ENCODE measurements at places on chromosomes 1 and 21.

DNA sequence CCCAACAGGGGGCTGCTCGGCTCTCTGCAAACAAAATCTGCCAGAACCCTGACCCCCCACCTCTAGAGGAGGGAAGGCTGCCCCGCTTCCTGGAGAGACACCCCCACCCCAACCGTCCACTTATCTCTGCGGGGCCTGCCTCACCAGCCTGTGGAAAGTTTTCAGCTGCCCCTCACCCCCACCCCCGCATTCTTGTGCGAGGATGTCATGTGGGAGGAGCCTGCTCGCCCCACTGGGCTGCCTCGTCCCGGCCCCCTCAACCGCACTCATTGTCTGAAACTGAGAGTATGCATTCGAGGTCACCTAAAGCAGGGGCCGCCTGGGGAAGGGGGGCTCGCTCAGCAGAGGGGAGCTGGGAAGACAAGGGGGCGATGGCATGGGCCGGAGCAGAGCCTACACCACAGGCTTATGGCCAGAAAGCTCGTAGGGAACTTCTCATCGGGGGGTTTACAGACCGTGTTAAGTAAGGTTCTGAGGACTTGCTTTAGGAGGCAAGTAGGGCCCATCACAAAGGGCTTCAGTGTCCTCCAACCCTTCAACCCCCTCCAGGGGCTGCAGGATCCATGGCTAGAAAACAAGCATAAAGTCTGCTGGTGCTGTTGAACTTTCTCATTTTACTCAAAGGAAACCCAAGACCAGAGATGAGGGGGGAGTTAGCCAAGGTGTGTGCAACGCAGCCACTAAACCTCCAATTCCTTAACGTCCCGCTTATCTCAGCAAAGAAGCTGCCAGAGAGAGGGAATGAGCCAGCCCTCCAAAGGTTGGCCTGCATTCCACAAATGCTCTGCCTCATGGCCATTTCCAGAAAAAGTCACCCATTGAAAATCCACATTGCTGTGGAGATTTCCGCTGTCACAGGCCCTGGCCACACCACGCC is 9.4 kb downstream of the EPHA2 start:
- no peak for DNase-seq

GRCh38 chr1:18808550-18808949 is 50.9 kb downstream of the TAS1R2 start:
- no peak for DNase-seq

- no peak for DNase-seq
These were observed 56.2 kb downstream of the LACTBL1 start for GRCh38 chr1:22916471-22916820.

GRCh38 chr1:196779093-196779492 is 4.5 kb downstream of the CFHR3 start:
- DNase-seq, result no peak

DNA sequence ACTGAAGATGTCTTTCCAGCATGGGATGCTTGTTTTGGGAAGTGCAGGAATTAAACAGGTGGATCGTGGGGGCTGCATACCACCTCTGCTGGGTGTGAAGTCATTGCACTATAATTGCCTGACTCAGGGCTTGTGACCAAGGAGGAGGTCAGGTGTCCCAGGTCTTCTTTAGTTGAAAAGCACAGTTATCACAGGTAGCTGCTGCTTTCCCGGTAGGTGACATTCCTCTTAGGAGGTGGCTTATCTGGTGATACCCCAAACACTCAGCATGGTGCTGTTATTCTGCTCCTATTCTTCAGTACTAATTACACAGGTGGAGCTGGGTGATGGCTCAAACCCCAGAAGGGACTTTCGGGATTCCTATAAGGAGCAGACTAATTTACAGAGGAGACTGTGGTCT is 320.3 kb upstream of the PLXNA2 start:
- DNase-seq, result no peak

- no peak for DNase-seq
These were observed 181.1 kb downstream of the LRRC40 start for GRCh38 chr1:70024272-70024671.

GRCh38 chr1:207848234-207848633 is 62.7 kb downstream of the CD34 start:
- DNase-seq, result no peak

GRCh38 chr1:45393718-45394302 is 53.6 kb upstream of the MUTYH start:
- peak; percentile 10 for DNase-seq

GRCh38 chr1:32447469-32448185 is 17.2 kb upstream of the ZBTB8B start:
- no peak for DNase-seq

DNA sequence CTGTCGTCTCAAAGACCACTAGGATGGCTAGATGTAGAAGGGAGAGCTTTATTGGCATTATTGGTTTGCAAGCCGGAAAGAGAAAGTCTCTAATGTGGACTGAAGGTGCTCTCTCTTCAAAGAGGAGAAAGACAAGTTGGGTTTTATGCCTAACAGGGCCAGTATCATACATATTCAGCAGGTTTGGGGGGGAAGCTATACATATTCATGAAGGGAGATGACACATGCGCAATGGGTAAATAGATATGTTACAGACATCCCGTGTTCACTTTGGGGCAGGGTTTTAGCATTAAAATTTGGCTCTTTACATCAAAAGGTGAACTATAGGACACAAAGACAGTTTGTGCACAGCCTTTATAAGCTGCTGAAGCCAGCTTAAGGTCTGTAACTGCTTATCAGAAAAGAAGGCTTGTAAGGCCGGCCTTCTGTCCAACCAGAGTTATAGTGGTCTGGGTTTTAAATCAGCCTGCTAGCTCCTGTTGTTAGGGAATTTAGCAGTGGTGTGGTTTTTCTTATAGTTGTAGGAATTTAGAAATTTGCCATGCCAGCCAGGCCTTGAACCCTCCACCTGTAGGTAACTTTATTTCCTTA is 46.5 kb upstream of the LRRN2 start:
- no peak for DNase-seq

GRCh38 chr1:176829261-176829660 is 335.3 kb downstream of the ASTN1 start:
- no peak for DNase-seq

- DNase-seq, result no peak
These were observed 331.9 kb downstream of the AJAP1 start for GRCh38 chr1:4986306-4986705.

DNA sequence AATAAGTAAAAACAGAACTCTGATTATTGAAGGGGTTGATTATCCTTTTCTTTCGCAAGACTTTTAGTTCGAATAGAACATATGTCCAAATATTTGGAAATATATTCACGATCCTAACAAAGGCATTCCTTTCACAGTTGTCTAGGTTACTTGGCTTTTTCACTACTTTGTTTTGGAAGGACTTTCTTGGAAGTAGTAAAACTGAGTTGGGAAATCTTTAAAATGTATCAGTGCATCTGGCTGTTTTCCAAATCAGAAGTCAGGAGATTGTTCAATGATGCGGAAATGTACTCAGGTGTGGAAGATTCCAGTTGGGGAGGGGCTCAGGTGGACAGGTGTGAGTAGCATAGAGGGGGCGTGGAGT is 67.1 kb downstream of the SH3BGR start:
- no peak for DNase-seq

- no peak for DNase-seq
These were observed 93.7 kb downstream of the HHIPL2 start for GRCh38 chr1:222454186-222454585.

DNA sequence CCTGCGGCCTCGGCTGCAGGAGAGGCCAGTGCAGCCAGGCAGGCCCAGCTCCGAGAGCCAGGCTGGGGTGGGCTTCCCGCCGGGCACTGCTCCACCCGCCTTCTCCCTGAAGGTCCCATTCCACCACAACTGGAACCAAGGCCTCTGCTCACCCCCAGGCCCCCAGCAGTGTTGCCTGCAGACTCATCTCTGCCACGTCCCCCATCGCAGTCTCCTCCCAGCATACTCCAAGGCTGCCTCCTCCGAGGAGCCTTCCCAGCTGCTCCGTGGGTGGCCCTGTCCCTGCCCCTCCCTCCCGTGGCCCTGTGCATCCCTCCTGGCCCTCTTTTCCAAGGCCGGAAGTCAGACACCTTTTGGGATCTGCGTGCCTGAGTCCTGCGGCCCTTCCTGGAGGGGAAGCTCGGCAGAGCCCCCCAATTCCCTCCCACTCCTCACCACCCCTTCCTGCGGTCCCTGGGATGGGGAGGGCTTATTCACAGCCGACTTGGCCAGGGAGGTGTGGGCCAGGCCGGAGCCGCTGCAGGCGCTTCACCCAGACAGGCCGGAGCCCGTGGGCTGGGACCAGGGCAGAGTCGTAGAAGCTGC is 47.6 kb downstream of the SLX9 start:
- no peak for DNase-seq

- no peak for DNase-seq
These were observed 4.3 kb upstream of the FCRL3 start for GRCh38 chr1:157704878-157705277.

DNA sequence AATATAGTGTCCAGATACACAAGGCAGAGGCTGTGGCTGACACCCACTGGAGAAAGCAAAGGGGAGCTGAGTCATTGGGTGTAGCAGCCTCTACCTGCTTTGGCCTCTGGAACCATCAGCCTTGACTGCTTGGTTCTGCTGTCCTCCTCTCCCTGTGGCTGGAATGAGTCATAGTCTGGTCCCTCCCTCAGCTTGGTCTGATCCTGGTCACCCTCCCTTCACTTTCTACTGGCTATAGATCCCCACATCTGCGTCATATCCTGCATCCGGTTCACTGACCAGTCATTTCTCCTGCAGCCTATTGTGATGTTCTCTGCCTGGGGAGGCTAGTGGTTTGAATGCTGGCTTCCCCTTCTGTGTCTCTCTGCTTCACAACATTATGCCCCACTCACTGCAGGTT is 372.8 kb upstream of the DAB1 start:
- no peak for DNase-seq

DNA sequence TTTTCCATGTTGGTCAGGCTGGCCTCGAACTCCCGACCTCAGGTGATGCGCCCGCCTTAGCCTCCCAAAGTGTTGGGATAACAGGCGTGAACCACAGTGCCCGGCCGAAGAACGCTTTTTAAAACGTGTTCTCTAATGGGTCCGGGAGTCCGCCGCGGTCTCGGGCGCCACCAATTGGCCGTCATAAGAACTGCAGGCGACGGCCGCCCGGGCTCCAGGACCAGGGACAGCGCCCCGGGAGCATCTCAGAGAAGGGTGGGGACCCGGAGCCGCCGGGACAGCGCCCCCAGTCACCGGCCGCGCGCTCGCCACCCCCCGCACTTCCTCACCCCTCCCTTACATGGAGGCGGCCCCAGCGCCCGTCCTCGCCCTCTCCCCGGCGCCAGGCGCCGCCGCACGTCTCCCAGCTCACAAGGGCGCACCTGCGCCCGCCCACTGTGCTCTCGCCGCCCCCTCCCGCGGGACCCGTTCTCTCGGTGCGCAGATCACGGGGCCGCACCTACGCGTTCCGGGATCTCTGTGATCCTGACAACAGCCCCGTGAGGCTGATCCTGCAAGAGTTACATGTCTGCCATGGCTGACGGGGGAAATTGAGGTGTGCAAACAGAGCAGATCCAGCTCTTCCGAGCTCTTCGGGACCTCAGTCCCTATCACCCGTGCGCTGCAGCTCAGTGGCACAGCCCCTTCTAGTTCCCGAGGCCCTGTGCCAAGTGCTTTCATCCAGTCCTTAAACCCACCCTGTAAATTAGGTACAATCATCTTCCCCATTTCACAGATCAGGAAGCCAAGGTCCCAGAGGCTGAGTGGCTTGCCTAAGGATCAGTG is 9.8 kb downstream of the RAP1GAP start:
- DNase-seq, result peak; percentile 90

GRCh38 chr21:46621457-46622182 is 13.9 kb upstream of the PRMT2 start:
- no peak for DNase-seq

DNA sequence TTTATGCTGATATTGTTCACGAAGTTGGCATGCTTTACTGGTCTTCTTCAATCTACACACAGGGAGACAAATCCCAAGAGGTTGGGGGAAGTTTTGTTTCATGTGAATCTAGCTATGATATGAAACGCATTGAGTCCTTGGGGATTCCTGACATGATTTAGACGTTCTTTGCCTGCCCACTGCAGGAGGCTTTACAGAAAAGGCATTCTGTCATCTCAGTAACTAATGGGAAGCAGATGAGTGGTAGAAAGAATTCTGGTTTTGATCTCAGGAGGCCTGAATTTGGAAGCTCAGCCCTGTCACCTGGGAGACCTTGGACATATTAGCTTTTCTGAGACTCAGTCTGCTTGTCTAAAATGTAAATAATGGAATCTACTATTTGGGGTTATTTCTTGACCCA is 383.0 kb upstream of the NFIA start:
- DNase-seq, result no peak

- DNase-seq, result no peak
These were observed 91.2 kb downstream of the SLC45A1 start for GRCh38 chr1:8409106-8409505.

DNA sequence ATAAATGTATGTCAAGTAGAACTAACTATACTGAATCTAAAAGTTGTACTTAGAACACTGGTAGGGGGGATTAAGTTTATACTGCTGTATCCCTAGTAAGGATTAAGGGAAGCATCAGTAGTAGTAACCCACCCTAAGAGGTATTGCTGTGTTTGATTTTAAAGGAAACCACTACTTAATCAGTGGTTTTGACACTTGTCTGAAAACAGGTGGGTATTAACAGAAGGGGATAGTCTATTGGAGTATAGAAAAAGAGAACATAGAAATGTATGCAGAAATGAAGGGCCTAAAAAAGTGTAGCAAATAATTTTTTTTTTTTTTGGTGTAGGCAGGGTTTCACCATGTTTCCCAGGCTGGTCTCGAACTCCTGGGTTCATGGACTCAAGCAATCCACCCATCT is 2.2 kb downstream of the MIGA1 start:
- DNase-seq, result no peak

All from effector memory CD8-positive, alpha-beta T cell (primary cell).